ENCODE measurements at places on chromosomes 11 and 22.

- DNase-seq, result no peak
Observed at GRCh38 chr11:128501632-128502549, 85.5 kb downstream of the ETS1 start.

- no peak for DNase-seq
Observed at GRCh38 chr11:44627911-44628729, 62.7 kb downstream of the CD82 start.

DNA sequence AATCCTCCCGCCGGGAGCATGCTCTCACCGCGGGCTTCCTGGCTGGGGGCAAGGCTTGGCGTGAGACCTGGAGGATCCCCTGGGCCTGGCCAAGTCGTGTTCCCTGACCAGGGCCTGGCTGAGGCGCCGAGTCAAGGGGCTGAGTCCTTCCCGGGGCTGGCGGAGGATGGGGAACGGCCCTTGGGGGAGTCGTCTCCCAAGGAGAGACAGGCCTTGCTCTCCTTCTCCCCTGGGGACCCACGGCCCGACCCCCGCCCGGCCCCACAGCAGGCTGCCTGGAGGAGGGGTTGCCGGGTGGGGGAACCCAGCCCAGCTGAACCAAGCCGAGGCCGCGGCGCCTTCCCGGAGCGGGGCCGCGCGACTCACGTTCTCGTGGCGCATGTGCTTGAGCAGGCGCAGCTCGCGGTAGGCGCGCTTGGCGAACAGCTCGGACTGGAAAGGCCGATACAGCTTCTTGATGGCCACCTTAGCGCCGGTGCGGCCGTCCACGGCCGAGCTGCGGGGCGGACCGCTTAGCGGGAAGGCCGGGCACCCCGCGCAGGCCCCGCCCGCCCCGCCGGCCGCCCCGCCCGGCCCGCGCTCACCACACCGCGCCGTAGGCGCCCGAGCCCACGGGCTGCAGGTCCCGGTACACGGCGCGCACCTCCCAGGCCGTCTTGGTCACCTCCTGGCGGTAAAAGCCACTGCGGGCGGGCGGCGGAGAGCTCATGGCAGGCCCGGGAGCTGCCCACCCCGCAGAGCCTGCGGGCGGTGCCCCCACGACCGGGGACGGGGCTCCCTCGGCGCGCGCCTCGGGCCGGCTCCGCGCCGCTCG is 475 bp downstream of the MAPK12 start:
- no peak for DNase-seq

DNA sequence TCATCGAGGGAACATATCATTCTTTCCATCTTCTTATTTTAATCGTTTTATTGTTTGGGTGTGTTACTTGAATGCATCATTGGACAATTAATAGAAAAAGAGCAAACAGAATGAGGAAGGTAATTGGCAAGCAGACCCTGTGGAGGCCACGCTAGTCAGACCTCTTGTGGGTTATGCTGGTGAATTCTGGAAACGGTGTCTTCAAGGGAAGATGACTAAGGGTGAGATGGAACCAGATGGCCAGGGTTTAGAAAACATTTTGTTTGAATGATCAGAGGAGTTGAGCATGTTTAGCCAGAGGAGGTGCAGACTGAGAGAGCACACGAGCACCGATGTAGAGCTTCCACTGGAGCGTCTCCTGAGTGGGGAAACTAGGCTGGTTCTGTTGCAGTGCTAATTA is 8.5 kb downstream of the ST14 start:
- DNase-seq, result no peak

DNA sequence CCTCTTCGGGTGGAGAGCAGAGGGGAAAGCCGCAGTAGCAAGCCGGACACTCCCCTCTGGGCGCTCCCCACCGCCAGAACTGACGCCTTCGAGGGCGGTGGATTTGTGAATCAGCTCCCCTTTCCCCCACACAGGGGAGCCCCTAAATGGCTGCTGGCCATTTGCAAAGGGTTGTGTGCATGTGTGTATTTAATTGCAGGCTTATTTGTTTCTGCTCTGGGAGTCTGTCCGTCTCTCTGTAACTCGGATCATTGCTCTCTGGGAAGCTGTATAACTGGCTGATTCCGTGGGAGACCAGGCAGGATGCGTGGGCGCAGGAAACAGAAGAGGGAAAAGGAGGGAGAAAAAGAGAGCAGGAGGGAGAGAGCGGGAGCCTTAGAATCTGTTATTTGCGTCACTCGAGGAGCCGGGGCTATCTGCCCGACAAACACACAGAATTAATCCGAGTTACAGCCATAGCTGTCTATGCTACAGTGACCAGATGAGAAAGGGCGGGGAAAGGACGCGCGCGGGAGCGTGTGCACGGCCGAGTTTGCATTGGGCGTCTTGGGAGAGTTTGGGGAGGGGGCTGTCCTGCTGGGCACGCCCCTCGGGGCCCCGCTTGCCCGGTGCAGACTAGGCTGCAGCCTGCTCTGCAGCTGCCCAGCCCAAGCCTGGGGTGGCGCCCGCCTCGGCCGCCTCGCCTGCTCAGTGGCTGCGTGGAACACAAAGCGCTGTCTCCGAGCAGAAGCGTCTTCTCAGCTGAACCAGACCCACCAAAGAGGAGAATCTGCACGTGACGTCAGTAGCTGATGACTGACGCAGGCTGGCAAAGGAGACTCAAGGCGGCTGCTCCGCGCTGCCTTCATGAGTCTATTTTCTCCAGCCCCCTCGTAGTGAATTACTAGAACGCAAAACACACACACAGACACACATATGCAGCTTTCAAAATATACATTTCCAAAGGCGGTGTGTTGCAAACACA is 105.3 kb upstream of the HSD17B12 start:
- DNase-seq, result no peak

DNA sequence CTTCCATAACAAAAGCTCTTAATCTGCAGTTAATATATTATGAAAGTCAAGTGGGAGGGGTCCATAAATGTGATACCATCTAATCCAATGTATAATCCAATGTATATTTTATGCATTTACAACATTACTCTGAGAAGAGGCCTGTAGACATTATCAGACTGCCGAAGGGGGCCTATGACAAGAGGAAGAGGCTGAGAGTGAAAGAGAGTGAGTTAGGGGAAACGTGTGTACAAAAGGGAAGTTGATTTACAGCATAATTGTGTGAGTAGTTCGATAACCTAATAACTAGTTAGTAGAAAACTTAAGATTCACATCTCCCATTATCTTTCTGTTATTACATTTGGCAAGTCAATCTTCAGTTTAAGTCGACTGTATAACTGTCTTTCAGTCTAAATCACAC is 86.6 kb downstream of the DDX10 start:
- DNase-seq, result no peak

DNA sequence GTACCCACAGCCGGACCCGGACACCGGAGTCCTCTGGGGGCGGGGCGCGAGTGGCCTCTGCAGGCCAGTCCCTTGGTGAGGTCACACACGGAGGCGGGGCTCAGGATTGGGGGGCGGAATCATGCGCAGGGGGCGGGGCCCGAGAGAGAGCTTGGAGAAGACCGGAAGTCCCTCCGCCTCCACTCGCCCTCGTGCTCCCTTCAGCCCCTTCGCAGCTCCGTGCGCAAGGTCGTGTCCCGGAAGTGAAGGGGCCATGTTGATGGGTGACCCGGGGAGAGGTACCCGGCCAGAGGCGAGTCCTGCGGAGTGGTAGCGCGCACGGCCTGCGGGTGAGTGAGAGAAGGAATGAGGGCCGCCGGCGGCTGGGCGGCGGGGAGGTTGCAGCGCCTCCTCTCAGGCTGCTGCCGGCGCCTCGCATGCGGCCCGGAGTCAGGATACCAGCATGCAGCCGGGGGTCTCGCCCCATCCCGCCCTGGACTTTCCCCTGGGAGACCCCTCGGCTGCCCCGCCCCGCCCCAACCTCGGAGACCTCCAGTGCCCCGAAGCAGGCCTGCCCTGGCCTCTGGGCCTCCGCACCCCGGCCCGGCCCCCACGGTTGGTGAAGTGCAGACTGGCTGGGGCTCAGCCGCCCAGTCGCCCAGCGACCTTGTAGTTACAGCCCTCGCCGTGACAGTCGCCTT is at the start of gene MIEF1:
TSS of gene MIEF1 (plus strand) at position 182 of the 680 bp plus-strand sequence. CDS start 9,005 bp downstream, outside the sequence.
- DNase-seq, result peak; percentile 88

GRCh38 chr11:102662607-102663006 is 37.5 kb upstream of the MMP20 start:
- DNase-seq, result no peak
